ENCODE measurements at places on chromosomes 7 and 10.

DNA sequence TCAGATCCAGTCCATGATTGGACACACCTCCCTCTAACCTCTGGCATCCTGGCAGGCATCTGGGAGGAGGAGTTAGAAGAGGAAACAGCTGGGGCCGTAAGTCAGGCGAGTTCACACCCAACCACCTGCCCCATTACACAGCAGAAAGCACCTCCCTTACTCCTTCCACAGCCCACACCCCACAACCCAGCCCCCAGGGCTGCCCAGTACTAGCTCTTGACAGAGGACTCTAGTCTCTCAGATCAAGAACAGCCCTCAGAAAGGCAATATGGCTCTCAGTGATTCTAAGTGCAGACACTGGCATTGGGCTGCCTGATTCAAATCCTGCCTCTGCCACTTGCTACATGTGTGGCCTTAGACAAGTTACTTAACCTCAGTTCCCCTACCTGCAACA, 34.1 kb downstream of the KCNMA1 start:
- no peak for DNase-seq

GRCh38 chr10:105241254-105241653, 600.2 kb downstream of the SORCS3 start:
- DNase-seq: no peak

DNA sequence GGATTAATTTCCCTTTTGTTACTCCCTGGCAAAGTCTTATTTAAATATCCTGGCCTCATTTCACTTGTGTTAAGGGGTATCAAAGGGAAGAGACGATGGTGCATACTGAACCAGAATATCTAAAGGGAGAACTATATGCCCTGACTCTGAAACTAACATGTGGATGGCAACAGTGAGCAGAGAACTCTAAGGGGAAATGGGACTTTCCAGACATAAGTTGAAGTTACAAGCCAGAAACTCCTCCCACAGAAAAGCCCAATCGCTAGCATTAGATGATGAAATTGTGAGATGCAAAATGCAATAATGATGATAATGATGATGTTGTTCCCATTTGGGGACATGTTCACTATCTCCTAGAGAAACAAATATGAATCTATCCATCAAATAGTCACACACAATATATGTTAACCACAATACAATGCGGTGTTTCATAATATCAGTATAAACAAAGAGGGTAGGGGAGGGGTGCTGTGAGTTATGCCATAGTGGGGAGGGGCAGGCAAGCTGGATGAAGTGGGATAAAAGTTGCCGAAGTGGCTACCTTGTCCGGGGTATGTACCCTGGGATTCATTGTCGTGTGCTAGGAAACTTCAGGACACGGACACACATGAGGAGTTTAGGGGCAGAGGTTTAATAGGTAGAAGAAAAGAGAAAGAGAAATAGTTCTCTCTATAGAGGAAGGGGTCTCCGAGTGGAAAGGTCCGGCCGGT, 37.1 kb downstream of the TMEM229A start:
- no peak for DNase-seq

GRCh38 chr10:79336276-79336675, 11.0 kb upstream of the PPIF start:
- DNase-seq: no peak

Measured in amygdala (tissue), 56 donors.